Stimulated activated CD4-positive, alpha-beta T cell treated with anti-CD3 and anti-CD28 coated beads, Interleukin-2, amount 100 ng/mL, for 48 hours (primary cell): ENCODE measurements at places on chromosomes 1 and 21.

DNA sequence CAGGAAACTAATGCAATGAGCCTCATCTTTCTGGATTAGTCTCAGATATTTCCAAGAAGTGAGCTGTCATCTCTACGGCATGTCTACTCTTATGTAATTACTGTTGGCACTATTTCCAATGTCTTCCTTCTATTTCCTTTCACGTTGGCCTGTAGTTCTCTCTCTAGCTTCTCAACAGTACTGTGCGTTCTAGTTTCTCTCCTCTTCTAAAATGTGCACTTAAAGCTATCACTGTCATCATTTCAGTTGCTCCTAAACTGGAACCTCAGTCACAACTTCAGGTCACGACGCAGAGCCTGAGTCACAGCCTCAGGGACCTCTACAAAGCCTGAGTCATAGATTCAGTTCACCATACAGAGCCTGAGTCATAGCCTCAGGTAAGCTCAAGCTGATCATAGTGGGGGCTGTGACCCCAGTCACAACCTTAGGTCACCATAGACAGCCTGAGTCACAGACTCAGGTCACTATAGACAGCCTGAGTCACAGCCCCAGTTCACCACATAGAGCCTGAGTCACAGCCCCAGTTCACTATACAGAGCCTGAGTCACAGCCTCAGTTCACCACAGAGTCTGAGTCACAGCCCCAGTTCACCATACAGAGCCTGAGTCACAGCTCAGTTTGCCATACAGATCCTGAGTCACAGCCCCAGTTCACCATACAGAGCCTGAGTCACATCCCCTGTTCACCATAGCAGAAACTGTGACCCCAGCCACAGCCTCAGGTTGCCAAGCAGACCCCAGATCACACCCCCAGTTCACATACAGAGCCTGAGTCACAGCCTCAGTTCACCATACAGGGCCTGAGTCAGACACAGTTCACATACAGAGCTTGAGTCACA is 13.0 kb downstream of the WNT9A start:
- DNase-seq: peak; percentile 31

- no peak for DNase-seq
Observed at GRCh38 chr21:41961282-41961701, 7.5 kb upstream of the C2CD2 start.

- no peak for DNase-seq
Observed at GRCh38 chr1:56535362-56535761, 44.0 kb downstream of the PLPP3 start.

GRCh38 chr1:11616766-11617165 is 37.5 kb downstream of the FBXO2 start:
- DNase-seq: no peak

- no peak for DNase-seq
Observed at GRCh38 chr1:29725262-29725661, 488.9 kb downstream of the PTPRU start.

DNA sequence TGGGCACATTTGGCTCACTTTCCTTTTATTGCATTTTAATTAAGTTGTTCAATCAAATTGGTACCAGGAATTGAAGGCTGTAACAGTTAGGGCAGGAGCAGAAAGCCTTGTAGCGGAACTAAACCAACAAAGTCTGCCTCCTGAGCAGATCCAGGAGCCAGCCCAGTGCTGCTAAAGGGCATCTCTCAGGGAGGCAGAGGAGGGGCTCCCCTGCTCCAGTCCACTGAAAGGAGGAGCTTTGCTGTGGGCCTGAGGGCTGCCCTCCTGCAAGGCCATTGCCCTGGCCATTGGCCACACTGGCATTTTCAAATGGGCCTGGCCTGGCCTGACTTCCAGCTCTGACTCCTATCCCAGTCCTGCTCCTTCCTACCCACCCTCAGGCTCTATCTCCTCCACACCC is 3.7 kb upstream of the TRABD2B start:
- no peak for DNase-seq

DNA sequence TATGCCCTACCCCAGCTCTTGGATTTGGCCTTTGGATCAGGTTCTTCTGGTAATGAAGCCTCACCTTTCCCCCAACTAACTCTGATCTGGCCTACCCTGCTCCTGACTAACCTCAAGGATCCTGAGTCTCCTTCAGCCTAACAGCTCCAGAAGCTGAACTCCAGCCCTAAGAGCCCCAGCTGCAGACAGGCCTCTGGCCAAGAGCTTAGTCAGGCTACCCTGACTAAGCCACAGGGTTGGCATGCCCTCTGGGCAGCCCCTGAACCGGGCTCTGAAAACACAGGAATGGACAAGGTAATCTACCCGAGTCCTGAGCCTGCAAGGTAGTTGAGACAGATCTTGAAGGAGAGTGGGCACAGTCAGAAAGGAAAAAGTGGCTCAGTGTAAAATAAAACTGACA is 29.4 kb downstream of the COA7 start:
- DNase-seq: no peak

- no peak for DNase-seq
Observed at GRCh38 chr1:236836157-236836556, 41.1 kb downstream of the MTR start.

GRCh38 chr1:55530749-55531478 is 315.8 kb upstream of the USP24 start:
- DNase-seq: no peak

DNA sequence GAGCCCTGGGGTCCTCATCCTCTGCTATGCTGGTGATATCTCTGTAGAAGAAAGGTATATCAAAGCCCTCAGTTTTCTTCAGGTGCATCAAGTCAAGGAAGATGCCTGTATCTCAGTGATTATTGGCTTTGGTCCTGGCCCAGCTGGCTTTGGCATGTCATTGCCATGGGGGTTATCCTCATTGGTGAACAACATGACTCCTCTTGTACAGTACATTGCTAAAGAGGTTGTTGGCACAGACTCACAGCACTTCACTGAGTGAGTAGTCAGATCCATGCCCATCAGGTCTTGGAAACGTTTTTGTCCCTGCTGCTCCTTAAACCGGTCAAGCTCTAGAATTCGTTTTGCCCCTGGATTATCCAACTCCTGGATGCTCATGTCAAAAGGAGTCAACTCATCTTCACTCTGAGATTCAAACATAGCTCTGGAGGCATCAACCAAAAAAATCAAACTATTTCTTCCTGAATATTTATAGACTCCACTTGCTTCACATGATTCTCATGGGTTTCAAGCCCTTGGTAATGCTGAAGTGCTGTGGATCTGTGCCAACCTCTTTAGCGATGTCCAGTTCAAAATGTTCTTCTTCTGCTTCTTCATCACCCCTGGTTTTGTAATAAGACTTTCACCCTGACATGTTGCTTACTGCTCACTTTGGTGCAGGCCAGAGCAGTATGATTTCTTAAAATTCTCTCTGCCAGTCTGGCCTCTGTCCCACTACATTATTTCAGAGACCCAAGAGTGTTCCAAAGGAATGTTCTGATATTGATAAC is 43.0 kb upstream of the RAB3GAP2 start:
- DNase-seq: no peak

- no peak for DNase-seq
Observed at GRCh38 chr1:186569856-186570255, 108.9 kb upstream of the PDC start.
